ENCODE measurements at places on chromosomes 11 and 22.

GRCh38 chr22:48492366-48493320 is 1335.0 kb downstream of the BRD1 start:
- peak; percentile 78 for DNase-seq

GRCh38 chr11:64814712-64815187 is 4.4 kb upstream of the MEN1 start:
- DNase-seq = no peak

DNA sequence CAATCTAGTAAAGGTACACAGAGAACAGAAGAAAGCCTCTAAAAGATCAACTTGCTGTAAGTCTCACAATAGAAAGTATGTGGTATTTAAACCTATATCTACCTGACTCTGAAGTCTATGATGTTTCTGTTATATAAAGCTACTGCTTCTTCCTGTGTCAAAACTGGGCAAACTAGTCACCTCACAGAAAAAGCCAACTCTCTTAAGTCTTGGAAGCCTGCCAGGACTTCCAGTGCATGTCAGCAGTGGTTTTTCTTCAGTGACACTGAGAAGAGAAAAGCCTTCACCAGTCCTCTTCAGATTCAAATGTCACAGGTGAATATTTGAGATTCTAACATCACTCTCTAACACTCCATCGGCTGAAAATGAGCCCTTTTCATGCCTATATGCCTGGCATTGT is 808.0 kb downstream of the DLG2 start:
- DNase-seq = no peak

- DNase-seq = no peak
Observed at GRCh38 chr11:42311514-42311913, 852.1 kb upstream of the LRRC4C start.

GRCh38 chr22:20430720-20431510 is 6.7 kb downstream of the SCARF2 start:
- DNase-seq = peak; percentile 41

- no peak for DNase-seq
Observed at GRCh38 chr11:32115446-32115845, 24.6 kb downstream of the RCN1 start.

- no peak for DNase-seq
Observed at GRCh38 chr11:105201166-105201565, 61.6 kb upstream of the CARD18 start.

- DNase-seq = peak; percentile 72
Observed at GRCh38 chr11:10653946-10654810, 39.4 kb downstream of the IRAG1 start.

GRCh38 chr11:79667380-79667779 is 226.6 kb upstream of the TENM4 start:
- no peak for DNase-seq

GRCh38 chr22:25235547-25236290 is 16.3 kb downstream of the CRYBB2 start:
- peak; percentile 10 for DNase-seq

DNA sequence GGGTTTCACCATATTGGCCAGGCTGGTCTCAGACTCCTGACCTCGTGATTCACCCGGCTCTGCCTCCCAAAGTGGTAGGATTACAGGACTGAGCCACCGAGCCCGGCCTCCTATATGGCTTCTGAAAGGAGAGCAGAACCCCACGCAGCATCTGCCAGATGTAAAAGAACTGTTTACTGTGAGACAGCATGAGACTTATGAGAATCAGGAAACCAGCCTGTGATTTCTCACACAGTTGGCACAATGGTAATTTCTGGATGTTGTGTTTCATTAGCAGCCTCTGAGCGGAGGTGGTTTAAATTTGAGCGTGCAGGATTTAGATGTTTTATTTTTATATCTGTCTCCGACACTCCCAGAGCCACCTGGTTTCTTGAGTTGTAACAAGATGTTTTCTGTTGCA is 33.8 kb downstream of the CEP164 start:
- no peak for DNase-seq

GRCh38 chr22:25069758-25070481 is 117.4 kb downstream of the KIAA1671 start:
- DNase-seq = peak; percentile 24

DNA sequence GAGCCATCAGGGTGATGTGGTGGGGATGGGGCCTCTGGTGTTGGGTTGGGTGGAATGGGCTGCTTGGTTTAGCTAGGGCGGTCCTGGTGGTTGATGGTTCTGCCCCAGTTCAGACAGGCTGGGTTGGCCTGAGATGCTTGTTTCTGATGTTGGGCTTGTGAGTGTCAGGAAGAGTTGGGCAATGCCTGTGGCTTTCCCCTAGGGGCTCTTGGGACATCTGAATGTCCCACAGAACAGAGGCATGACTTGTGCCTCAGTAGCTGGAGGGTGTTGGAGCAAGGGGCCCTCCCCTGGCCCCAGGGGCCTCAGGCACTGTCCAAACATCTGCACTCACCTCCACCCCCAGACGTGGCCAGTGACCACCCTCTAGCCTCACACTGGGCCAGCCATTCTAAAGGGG is 14.0 kb upstream of the CTSD start:
- no peak for DNase-seq

GRCh38 chr11:89405629-89406028 is 85.5 kb downstream of the NOX4 start:
- no peak for DNase-seq

GRCh38 chr11:134488512-134488911 is 76.5 kb upstream of the B3GAT1 start:
- DNase-seq = no peak

DNA sequence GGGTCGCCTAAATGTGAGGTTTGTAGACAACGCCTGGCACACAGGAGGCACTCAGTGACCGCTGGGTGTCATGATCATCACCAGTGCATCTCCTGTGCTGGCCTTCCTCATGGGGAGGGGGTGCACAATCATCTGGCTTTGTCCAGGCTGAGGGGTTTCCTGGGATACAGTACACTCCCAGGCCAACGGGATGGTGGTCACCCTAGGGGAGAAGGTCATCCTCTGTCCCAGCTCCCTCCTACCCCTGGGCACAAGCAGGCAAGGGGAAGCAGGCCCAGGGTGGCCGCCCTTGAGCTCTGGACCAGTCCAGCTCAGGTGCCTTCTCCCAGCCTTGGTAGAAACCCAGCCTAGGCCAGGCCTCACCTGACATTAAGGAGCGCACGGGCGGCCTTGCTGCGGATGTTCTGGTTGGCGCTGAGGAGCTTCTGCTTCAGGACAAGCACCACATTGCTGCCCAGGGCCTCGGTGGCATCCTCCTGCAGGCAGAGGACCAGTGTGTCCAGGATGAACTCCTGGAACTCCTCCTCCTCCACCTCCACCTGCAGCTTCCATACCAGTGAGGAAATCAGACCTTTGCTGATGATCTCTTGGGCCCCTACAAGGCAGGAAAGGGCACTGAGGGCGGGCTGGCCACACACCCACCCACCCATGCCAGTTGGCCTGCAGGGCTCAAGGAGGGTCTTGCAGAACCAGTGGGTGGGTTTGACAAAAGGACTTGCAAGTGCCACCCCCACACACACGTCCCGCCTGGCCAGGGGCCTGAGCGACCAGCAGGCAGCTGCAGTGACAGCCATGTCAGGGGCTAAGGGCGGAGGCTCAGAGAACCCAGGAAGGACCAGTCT is 6.6 kb upstream of the GNAZ start:
- no peak for DNase-seq

- no peak for DNase-seq
Observed at GRCh38 chr11:69351460-69351859, 57.5 kb downstream of the MYEOV start.

DNA sequence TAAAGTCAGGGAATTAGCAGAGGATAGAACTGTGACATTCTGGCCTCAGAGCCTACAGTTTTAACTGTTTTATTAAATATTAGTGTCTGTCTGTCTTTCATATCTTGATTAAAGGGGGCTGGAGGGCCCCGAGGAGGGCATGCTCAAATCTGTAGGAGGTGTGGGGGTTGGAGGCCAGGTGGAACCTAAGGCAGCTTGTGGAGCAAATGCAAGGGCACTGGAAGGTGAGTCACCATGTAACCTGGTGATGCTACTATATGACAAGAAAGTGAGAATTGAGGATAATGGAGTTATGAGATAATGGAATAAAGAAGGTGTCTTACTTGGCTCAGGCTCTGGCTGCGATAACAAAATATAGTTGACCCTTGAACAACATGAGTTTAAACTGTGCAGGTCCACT is 27.3 kb upstream of the TMEM86A start:
- DNase-seq = no peak

DNA sequence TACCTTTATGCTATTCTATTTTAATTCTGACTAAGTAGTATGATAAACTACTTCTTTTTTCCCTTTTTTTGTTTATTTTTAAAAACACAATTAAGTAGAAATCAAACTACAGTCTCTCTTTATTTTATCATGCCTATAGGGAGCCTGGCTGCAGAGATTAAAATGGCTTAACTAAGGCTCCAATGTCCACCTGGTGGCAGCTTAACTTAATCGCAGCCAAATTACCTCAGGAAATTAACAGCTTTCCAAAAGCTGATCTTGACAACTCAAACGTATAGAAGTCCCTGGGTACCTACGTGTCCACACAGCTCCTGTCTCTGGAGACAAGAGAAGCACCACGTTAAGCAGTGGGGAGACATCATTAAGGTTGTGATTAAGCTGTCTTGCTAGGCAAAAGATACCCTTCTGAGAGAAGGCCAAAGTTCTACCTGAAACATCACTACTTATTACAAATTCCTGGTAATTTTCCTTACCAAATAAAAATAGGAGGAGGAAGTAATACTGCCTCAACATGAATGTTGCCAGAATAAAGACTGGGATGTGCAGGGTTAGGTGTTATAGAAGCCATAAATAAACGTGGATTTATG is 63.2 kb upstream of the SNX19 start:
- DNase-seq = peak; percentile 31

- DNase-seq = no peak
Observed at GRCh38 chr11:66289548-66290329, 796 bp upstream of the YIF1A start.

- no peak for DNase-seq
Observed at GRCh38 chr22:29205252-29205593, 473 bp upstream of the EMID1 start.

DNA sequence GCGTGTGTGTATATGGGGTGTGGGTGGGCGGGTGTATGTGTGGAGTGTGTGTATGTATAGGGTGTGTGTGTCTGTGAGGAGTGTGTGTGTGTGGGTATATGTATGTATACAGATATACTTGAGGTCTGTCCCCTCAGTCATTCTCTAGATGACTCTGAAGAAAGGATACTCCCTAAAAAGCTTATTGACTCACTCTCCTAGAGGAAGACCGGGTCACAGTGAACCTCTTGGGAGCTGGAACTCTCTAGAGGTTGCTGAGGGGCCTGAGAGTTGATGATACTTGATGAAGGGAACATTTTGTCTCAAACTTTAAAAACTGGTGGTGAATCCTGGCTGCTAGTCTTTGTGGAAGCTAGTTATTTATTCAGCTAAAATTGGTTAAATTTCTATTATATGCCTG is 15.1 kb downstream of the STX3 start:
- DNase-seq = no peak

- no peak for DNase-seq
Observed at GRCh38 chr11:70313945-70314344, 43.5 kb downstream of the PPFIA1 start.

- no peak for DNase-seq
Observed at GRCh38 chr11:103807806-103808205, 228.6 kb upstream of the DDI1 start.

DNA sequence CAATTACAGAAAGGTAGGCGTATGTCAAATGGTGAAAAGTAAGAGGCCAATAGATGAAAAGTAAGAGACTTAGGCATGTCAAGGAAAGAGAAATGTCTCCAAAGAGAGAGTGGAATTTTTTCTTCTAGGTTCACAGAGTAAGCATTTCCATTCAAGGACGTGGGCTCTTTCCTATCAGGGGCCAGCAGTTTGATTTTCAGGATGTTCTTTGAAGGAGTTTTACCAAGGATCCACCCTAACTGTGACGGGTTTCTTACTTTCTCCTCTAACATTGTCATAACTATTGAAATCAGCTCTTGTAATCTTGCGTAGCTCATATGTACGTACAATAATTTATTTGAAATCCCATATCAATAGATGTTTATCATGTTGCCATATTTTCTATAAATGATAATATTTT is 2112.2 kb upstream of the RAG2 start:
- no peak for DNase-seq

- DNase-seq = no peak
Observed at GRCh38 chr22:20629401-20629800, 122.0 kb downstream of the MED15 start.

- no peak for DNase-seq
Observed at GRCh38 chr11:71163371-71163770, 89.0 kb downstream of the SHANK2 start.

DNA sequence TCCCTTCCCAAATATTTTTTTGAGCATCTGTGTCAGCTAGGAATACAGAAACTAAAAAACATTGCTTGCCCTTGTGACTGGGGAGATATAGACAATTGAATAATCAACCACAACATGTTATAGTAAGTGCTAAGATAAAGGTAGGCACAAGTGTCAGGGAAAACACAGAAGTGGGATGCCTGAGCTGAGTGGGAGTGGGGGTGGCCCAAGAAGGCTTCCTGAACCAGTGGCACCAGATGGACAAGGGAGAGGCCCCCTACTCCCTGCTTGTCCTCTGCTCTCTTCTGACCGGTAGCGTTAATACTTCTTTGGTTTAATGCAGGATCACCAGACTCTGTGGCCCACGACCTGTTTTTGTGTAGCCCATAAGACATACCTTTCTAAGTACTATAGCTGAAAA is 48.8 kb downstream of the PACS1 start:
- no peak for DNase-seq

- DNase-seq = no peak
Observed at GRCh38 chr22:34236527-34236926, 316.3 kb upstream of the LARGE1 start.

GRCh38 chr22:22700631-22701030 is 56.2 kb downstream of the GGTLC2 start:
- no peak for DNase-seq

- no peak for DNase-seq
Observed at GRCh38 chr11:3119141-3119821, 45.8 kb downstream of the OSBPL5 start.

DNA sequence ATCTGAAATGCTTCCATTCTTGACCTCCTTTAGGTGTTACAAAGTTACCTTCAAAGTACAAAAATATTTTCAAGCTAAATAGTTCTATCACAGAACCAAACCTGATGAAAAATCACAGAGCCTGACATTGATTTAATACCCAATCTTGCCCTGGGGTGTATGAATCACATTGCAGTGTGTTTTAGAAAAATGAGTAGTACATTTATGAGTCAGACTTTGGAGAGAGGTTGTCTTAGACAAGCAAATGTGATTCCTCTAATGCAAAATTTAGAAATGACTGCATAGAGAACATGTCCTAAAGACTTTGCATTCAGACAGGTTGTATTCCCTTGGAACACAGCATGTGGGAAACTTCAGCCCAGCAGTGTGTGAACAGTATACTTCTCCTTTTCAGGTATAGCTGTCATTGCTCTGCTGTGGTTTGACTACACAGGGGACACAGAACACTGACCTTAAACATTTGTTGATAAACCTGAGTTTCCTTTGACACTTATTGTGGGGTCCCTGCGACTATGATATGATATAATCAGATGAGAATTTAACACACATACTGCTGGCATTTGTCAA is 972.1 kb downstream of the JRKL start:
- no peak for DNase-seq

DNA sequence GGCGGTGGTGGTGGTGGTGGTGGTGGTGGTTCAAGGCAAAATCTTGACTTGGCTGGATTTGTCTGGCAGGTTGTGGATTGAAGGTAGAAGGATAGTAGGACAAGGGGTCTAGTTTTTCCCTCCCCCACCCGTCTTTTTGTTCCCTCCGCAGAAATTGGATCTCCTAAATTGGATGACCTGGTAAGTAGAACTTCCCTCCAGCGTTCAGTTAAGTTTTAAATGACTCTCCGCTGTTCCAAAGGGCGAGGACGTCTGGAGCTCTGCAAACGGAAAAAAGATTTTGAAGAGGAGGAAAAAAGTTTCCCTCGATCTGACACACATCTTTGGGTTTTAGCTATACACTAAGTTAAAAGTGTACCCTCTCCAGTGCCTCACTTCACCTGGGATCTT is 422 bp upstream of the LGR4 start:
- DNase-seq = no peak

Measured in hematopoietic multipotent progenitor cell (in vitro differentiated cells).